ENCODE measurements at places on chromosomes 13 and 19. TPM values are rescaled to one million over a fixed set of nuclear protein-coding genes. Genes with fewer than 3 reads are reported as not detected.

Gene EIF3K
- total RNA-seq, result 168 TPM

GRCh38 chr19:43626838-43627237, 7.4 kb upstream of the ZNF428 start:
- no peak for DNase-seq

- DNase-seq, result no peak
Measured at GRCh38 chr19:19409631-19410030, 4.2 kb downstream of the GATAD2A start.

Gene EXOC3L2
- total RNA-seq, result 4.9 TPM

GRCh38 chr13:73608157-73608516, 526.1 kb downstream of the KLF12 start:
- DNase-seq, result no peak

Gene OR7A5
- total RNA-seq, result 0.22 TPM

GRCh38 chr13:91248249-91248648, 99.2 kb upstream of the MIR17HG start:
- DNase-seq, result no peak

DNA sequence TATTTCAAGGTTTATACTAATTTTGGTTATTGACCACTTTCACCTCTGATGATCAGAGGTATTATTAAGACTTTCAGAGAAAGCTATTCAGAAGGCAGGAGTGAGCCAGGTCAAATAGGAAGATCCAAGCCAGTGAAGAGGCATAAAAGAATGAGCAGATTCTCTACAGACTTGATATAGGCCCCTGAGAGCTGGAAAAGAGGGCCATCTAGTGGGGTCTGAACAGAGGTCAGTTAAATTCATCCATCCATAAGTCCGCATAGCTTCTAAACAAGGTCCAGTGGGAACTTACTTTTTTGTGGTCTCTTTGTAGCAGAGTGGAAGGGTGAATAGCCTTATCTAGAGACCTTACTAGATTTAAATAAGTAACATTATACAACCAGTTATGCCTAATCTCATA, 126.6 kb upstream of the UFM1 start:
- no peak for DNase-seq

Gene ZNF99
- 0.49 TPM for total RNA-seq

GRCh38 chr13:40644838-40645604, 21.4 kb downstream of the FOXO1 start:
- no peak for DNase-seq

DNA sequence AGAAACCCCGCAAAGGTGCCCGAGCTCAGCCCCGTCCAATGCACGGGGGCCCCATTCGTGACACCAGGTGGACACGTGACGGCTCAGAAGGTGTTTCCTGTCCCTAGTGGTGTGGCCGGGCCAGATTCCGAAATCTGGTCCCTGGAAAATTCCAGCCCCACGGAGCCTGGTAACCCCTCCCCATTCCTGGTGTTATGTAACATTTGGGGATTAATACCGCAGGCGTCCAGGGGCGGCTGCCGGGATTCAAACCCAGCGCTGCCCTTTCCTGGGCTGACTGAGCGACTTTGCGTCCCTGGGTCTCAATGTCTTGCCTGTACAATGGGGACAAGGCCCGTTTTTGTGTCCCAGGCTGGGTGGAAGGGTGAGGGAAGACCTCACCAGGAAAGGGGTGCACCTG, 1.0 kb upstream of the PLK5 start:
- no peak for DNase-seq

- DNase-seq, result no peak
Measured at GRCh38 chr19:35208121-35208520, 20.4 kb downstream of the FAM187B start.

GRCh38 chr19:13026462-13027370, 31.4 kb downstream of the NFIX start:
- no peak for DNase-seq

Gene POGLUT2
- 5.2 TPM for total RNA-seq

Gene SLC8A2
- not detected for total RNA-seq

Gene CYP4F22
- total RNA-seq, result not detected

DNA sequence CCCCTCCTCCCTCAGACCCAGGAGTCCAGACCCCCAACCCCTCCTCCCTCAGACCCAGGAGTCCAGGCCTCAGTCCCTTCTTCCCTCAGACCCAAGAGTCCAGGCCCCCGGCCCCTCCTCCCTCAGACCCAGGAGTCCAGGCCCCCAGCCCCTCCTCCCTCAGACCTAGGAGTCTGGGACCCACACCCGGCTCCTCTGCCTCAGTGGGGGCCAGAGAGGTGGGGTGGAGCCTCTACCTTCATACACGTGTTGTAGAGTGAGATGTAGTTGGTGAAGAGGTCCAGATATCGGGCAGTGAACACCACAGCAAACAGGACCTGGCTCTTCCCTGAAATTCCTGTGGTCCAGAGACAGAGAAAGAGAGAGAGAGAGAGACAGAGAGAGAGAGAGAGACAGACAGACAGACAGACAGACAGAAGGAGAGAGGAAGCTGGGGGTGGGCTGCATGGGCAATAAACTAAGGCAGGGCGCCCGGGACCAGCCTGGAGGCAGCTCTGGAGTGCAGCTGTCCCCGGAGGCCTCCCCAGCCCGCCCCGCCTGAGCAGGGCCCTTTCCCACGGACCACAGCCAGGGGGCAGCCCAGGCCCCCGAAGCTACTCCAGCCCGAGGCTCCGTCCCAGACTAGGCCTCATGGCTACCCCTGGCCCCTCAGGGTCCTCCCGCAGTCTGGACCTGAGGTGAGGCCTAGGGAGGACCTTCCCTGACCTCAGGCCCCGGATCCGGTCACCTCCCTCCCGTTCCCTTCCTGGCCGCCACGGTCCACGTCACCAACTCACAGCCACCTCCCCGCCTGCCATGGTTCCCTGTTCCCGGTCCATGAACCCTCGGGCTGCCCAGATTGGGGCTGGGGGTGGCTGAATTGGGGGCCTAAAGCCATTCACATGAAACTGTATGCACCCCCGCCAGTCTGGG, 907 bp downstream of the KDELR1 start:
- DNase-seq, result peak; percentile 80

DNA sequence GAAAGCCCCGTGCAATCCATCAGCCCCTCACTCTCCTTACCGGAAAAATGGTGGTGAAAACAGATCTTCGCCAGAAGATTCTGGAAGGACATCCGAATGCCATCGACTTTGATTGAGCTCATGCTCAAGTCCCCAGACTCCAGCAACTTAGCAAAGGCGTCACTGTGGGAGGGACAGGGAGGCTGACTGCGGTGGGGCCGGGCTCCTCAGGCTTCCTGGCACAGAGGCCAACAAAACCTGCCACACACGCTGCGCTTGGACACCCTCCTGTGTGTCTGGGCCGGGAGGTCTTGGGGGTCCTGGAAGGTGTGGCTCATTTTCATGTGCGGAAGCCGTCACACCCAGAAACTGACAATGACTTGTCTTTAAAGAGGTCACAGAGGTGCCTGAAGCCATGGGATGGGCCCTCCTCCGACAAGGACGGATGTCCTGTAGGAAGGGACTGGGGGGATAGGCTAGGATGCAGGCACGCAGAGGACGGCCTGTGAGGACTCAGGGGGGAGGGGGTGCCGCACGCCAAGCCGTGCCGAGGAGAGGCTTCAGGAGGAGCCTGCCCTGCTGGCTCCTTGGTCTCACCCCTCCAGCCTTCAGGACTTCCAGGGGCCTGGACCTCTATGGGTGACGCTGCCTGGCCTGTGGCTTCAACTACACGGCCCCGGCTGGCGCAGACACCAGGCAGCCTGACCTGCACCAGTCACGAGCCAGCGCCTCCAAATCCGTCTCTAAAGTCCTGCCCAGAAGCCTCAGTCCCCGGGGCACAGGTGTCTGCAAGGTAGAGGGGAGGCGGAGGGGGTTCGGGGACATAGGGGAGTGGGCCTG, 12.5 kb downstream of the IZUMO4 start:
- no peak for DNase-seq

- DNase-seq, result no peak
Measured at GRCh38 chr13:45141369-45141768, 21.1 kb downstream of the GTF2F2 start.

DNA sequence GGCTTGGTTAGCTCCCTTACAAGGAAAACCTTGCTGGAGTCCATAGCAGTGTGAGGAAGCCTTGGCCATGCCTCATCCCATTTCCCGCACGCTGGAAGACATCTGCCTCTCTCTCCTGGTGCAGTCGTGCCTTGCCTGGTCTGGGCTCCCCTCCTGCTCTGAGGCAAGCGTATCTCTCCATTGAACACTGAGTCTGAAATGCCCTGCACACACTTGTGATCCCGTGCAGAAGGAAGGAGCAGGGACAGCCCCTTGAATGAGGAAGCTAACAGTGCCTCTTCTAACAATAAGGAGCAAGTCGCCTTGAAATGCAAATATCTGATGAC, 407 bp upstream of the ZNF440 start:
- no peak for DNase-seq
